ENCODE measurements at places on chromosomes 13 and 19.

GRCh38 chr19:13460045-13460444 lies 46.2 kb downstream of the CACNA1A start:
- DNase-seq, result no peak

- peak; percentile 12 for DNase-seq
Observed at GRCh38 chr13:112619730-112620631, 32.0 kb upstream of the TUBGCP3 start.

DNA sequence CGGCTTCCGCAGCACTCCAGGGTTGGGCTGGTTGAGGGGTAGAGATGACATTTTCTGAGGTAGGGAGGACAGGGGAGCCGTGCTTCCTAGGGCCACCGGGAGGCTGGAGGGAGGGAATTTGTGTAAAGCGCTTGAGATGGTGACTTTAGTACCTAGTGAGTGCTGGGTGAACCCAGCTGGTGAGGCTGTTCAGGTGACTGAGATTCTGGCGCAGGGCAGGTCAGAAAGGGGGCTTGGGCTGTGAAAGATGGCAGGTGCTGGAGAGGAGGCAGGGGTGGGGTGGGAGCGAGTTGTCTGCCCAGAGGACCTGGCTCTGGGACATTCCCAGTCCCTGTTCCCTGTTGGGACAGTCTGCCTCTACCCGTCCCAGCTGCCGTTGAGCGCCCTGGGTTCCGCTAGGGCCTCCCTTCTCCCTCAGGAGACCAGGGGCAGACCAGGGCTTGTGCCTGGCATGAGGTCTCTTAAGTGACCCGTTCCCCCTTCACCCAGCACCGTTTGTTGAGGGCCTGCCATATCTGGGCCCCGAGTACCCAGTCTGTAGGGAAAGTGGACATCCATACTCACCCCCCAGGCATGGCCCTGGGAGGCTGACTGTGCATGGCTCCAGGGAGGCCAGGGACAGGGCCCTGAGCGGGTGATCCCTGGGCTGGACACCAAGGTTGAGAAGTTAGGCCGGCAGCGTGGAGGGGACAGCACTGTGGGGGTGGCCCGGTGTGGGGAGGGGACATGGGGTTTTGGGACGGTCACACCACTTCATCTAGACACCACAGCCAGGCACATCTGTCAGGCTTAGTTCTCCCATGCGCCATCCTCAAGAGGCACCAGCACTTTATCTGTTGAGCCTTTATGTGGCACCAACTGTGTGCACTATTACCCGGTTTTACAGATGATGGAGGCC lies 5.0 kb downstream of the PTOV1 start:
- DNase-seq, result no peak

- no peak for DNase-seq
Observed at GRCh38 chr13:101264931-101265330, 151.4 kb downstream of the NALCN start.

DNA sequence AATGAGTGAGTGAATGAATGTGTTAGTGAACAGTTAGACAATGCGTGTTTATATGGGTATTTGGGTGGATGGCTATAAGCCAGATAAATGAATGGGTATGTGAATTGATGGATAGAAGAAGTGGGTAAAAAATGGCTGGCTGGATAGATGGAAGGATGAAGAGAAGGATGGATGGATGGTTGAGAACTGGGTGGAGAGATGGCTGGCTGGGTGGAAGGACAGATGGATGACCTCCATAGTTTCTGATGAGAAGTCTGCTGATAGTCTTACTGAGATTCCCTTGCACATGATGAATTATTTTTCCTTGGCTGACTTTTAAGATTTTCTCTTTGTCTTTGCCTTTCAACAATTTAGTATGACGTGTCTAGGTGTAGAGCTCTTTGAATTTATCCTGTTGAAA lies 57.4 kb downstream of the RYR1 start:
- DNase-seq, result no peak

- DNase-seq, result peak; percentile 35
Observed at GRCh38 chr13:22126433-22127021, 455.7 kb downstream of the FGF9 start.

- no peak for DNase-seq
Observed at GRCh38 chr19:39828654-39829032, 5.3 kb downstream of the DYRK1B start.

DNA sequence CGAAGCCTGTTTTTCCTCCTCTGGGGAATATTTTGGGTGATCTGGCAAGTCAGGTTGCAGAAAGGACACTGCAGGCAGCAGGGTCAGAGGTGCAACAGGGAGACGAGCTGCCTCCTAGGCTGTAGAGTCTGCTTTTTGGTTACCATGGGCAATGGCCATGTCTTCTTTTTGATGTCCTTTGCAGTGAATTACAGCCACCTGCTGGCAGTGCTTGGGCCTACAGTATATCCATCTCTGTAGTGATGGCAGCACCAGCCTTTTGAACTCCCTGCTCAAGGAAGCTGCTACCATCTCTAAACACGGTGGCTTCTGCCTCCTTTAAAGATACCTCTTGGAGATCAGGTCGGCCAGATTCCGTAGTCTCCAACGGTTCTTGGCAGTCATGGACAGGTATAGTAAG lies 73.9 kb downstream of the WTIP start:
- no peak for DNase-seq

DNA sequence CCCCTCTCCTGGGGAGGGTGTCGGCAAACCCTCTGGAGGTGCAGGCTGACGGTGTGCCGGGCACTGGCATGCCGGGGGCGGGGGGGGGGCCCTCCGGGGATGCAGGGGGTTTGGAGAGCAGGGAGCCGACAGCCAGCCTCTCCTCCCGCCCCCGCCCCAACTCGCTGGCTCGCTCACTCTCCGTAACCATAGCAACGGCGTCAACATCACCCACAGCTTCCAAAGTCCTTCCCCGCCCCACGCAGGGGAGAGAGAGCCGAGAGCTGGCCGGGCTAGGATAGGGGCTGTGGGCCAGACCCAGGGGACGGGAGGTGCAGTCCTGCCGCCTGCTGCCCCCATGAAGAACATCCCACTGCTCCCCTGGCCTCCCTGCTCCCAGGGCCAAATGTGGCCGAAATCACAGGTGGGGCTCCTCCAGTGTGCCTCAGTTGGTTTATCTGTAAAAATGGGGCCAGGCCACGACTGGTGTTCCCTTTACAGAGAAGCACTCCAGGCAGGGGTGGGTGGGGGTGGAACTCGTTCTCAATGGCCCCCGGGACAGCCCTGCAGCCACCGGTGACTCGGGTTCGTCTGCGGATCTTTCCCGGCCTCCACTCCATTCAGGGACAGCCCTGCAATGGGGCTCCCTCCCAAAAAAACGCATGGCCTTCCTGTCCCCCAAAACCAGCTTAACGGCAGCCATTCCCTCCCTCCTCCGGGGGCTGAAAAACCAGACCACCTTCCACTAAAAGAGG lies 3.2 kb downstream of the KLF16 start:
- DNase-seq, result peak; percentile 67

GRCh38 chr13:65497265-65497664 lies 1732.9 kb downstream of the PCDH9 start:
- no peak for DNase-seq
